DMS53 (cell line): ENCODE measurements at places on chromosomes 5 and 9.

DNA sequence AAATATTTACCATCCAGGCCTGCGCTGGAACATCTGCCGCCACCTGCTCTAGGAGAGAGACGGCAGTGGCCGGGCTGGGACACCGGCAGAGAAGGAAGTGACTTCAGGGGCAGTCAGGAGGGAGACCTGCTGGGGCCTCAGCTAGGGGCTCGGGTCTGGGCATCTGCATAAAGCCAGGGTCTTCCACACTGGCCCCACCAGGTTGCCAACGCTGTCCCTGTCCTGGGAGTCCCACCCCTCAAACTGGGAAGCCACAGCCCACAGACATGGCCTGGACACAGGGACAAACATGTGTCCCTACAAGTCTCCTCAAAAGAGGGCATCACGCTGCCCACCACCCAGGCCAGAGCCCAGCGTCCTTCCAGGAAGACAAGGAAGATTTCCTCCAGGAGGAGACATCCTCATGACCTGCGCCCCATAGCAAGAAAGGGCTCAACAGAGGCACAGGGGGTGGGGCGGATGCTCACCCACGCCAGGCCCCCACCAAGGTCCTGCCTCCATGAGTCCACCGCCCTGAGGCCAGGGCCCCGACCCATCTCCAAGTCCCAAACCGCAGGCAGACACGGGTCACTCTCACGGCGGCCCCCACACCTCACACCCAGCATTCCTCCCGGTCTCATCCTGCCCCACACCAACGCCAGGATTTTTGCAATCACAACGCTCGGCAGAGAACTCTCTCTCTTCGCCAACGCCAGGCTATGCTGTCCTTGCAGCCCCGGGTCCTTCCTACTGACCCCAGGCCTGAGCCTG is 9.0 kb downstream of the VAV2 start:
- DNase-seq, result no peak

GRCh38 chr9:86043586-86043985 is 55.8 kb downstream of the GOLM1 start:
- no peak for DNase-seq

- no peak for DNase-seq
Observed at GRCh38 chr5:10507575-10508096, 56.2 kb upstream of the ANKRD33B start.

- no peak for DNase-seq
Observed at GRCh38 chr9:8961186-8961851, 1161.7 kb upstream of the DMAC1 start.

DNA sequence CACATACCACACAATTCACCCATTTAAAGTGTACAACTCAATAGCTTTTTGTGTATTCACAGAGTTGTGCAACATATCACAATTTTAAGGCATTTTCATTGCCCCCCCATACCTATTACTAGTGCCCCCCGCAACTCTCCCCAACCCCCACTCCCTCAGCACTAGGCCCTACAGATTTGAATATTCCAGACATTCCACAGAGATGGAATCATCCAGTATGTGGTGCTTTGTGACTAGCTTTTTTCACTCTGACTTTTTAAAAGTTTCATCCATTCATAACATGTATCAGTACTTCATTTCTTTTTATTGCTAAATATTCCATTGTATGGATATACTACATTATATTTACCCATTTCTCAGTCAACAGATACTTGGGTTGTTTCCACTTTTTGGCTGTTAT is 102.9 kb upstream of the LRRTM2 start:
- no peak for DNase-seq

DNA sequence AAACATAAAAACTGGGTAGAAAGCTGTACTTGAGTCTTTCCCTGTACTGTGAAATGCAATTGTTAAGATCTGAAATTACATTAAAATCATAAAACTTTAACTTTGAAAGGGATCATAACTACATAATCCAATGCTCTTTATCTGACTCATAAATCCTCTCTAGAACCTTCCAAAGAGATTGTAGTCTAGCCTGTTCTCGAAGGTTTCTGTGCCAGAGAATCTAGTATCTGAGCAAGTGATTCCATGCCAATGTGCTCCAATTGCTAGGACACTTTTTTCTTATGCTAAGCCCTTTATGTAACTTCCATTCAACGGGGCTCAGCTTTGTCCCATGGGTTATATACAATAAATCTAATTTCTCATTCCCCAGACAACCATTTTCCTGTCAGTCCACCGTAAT is 21.1 kb downstream of the DDX31 start:
- no peak for DNase-seq
